ENCODE measurements at places on chromosomes 2 and 18. TPM values are rescaled to one million over a fixed set of nuclear protein-coding genes. Genes with fewer than 3 reads are reported as not detected.
A peak's percentile ranks its signal among the peaks of the same experiment; 100 is the strongest.

The IMPACT gene
- total RNA-seq = 9.6 TPM

DNA sequence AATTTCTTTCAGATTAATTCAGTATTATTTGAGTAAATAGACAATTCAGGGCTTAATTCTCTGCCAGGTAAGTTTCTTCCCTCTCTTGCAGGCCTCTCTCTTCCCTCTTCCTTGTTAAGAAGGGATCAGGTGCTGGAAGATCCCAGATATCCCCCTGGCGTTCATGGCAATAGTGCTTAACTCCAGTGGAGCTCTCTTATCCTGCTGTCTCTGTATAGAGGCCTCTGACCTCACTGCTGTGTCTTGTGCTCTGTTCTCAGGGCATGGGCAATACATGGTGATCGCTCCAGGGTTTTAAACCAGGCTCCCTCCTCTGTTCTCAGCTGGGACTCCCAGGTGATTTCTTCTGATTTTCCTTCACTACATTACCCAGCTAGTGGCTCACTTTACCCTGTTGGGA, 226.8 kb downstream of the MC4R start:
- no peak for DNase-seq

GRCh38 chr2:186592137-186592875, 2.5 kb downstream of the ITGAV start:
- DNase-seq = no peak

The MLPH gene
- total RNA-seq = 30.3 TPM

DNA sequence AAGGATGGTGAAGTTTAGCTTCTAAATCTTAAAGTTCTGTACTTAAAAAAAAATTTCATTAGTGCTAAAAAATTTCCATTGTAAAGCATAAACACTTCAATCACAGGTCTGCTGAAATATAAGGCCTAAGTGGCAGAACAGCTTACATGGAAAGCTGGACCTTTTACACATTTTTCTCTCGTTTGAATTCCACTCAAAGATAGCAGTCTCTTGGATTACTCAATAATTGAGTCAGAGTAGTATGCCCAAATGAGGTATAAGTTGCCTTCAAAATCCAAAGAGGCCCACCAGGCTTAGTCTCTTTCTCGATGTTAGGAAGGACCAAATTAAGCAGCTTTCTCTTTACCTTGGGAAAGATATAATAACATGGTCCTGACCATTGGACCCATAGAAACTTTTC, 220.4 kb upstream of the CWC22 start:
- no peak for DNase-seq

GRCh38 chr2:207432453-207432852, 97.3 kb upstream of the CREB1 start:
- DNase-seq = no peak

- DNase-seq = no peak
Measured at GRCh38 chr18:13145636-13146190, 72.8 kb upstream of the LDLRAD4 start.

DNA sequence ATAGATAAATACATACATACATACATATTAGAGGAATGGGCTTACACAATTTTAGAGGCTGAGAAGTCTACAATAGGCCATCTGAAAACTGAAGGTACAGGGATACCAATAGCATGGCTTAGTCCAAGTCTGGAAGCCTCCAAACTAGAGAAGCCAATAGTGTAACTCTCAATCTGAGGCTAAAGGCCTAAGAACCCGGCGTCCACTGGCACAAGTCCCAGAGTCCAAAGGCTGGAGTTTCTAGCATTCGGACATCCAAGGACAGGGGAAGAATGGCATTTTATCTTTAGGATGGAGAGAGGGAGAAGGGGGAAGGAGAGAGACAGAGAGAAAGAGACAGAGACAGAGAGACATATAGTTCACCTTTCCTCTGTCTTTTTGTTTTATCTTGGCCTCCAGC, 63.7 kb upstream of the SYT4 start:
- DNase-seq = no peak

DNA sequence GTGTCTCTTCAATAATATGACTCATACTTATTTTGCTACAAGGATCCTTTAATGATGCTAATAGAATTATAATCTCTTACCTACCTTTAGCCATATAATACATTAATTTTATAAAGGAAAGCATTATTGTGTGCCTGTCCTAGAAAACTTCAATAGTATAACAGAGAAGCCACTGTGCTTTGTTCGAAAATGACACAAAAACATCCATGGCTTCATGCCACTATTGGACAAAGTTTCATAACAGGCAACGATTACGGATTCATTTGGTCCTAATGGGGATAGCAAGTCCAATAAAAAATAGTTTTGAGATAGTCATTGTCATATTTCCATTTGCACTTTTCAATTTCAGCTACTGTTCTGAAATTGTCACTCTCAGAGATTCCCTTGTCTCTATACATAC, 52.5 kb upstream of the CCDC150 start:
- no peak for DNase-seq

The CPLX4 gene
- not detected for total RNA-seq

DNA sequence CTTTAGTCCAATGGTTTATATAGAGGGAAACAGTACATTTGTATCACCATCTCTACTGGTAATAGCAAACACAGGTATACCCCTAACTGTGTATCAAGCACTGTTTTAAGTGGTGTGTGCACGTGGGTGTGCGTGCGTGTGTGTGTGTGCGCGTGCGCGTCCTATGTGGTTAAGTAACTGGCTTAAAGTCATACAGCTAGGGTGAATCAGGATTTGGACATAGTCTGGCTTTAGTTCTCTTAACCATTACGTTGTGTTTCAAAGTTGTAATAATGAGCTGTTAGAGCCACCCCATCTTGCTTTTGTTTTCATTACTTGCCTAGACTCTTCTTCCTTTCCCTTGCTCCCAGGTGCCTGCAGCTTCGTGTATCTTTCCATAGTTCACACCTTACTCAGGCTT, 2.1 kb downstream of the HADHB start:
- DNase-seq = no peak

The DES gene
- 23.1 TPM for total RNA-seq

DNA sequence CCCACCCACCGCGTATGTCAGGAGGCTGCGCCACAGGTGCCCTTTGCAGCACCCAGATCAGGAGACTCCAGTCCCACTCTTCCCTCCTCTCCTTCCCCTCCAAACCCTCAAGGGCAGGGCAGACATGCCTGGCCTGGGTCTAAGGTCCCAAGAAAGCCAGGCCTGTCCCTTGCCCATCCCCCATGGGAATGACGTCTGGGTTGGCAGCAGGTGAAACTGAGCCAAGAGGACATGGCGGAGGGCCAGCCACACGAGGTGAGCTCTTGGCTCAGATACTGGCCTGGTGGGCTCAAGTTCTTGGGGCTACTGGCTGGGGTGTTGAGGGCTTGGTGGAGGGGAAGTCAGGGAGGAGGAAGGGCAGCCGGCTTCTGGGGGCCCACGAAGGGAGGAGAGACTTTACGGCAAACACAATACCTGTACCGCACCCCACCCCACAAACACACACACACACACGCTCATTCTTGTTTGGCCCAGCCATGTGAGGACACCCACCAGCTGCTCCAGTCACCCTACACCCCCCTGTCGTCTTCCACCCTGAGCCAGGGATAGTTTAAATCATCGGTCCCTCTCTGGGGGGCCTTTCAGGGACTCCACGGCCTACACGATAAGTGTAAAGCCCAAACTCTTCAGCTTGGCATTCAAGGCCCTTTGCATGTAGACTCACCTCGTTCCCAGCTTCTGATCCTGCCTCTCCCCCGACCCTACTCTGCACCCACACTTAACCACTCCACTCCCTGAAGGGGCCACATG, 24.1 kb upstream of the TNS1 start:
- peak; percentile 98 for DNase-seq

The BMPR2 gene
- 26.7 TPM for total RNA-seq

The FBXO36 gene
- 2.0 TPM for total RNA-seq

DNA sequence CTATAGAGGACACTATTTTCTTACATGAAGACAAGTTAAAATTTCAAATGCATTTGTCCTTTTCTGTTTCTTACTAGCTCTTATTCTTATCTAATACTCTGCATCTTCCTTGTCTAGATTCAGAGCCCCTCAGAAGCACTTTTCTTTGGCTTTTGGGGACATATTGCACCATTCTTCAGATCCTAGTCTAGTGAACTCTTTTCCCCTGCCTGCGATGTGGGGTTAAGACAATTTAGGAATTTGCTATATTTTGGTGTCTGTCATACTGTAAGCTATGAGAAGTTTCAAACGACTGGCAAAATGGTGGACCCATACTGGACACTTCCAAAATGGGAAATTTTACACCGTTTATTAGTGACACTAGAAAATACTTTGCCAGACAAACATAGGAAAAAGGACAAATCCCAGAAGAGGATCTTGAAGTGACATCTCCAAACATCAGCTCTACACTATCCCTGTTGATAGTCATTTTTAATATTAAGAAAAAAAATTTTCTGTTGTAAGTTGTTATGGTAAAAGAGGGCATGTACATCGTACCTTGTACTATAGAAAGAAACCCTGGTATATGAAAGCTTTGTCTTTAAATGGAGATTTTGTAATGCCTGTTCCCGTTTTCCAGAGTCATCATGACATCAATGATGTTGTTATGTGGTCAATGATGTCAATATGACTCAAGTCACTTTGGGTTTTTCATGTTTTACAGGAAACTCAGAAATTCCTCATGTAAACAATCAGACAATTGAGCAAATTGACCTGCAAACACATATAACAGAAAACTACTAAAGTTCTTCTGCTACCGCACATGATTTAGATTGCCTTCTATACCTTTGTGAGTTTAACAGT, 4.4 kb upstream of the KYNU start:
- DNase-seq = no peak

- no peak for DNase-seq
Measured at GRCh38 chr2:174076975-174077374, 111.8 kb upstream of the SP3 start.

GRCh38 chr2:83081826-83082690, 1377.0 kb downstream of the SUCLG1 start:
- DNase-seq = no peak

The POTEI gene
- total RNA-seq = under 0.01 TPM

- DNase-seq = peak; percentile 85
Measured at GRCh38 chr2:149017116-149017985, 21.1 kb upstream of the LYPD6B start.
